ENCODE measurements at places on chromosomes 6 and 20. TPM values are rescaled to one million over a fixed set of nuclear protein-coding genes. Genes with fewer than 3 reads are reported as not detected.
A peak's percentile ranks its signal among the peaks of the same experiment; 100 is the strongest.

Gene RNGTT
- total RNA-seq = 23.5 TPM

Gene PANK2
- total RNA-seq = 74.4 TPM

- H3K27ac ChIP-seq = peak overlapping the region; percentile 92
- H3K4me3 ChIP-seq = peak overlapping the region; percentile 98
- peak; percentile 60 for DNase-seq
- H3K4me1 ChIP-seq = peaks cover 40% of the 10 kb centered on the region
- H3K36me3 ChIP-seq = peaks cover 34% of the 10 kb centered on the region
Measured at GRCh38 chr6:52362443-52363227, 684 bp downstream of the PAQR8 start.

DNA sequence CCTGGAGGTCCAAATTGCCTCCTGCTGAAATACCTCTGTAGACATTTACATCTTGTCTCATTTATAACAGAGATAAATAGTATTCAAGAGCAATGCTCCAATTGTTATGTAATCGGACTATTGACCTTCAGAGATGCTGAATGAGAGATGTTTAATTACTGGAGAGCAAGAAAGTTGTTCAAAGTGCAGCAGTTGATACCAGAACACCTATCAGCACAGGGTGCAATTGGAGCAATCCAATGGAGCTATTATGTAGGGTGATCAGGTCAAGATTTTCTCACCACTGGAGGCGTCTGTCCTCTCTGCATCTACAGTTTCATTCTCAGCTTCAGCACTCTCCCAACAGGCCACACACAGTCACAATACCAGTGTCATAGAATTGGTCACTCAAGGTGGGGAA lies 19.5 kb upstream of the TMX4 start:
- peaks cover 21% of the 10 kb centered on the region for H3K27me3 ChIP-seq
- DNase-seq = no peak
- H3K4me1 ChIP-seq = peaks cover 5% of the 10 kb centered on the region
- H3K27ac ChIP-seq = no peak overlapping the region
- H3K4me3 ChIP-seq = no peak overlapping the region

GRCh38 chr6:19866173-19866984 lies 29.2 kb downstream of the ID4 start:
- no peak overlapping the region for H3K27ac ChIP-seq
- no peaks in the 10 kb centered on the region for H3K4me1 ChIP-seq
- H3K4me3 ChIP-seq = no peak overlapping the region

GRCh38 chr20:4881006-4881730 lies 120.1 kb downstream of the SLC23A2 start:
- H3K4me1 ChIP-seq = peaks cover 32% of the 10 kb centered on the region
- H3K27ac ChIP-seq = peak overlapping the region; percentile 40
- H3K36me3 ChIP-seq = peaks cover 31% of the 10 kb centered on the region

DNA sequence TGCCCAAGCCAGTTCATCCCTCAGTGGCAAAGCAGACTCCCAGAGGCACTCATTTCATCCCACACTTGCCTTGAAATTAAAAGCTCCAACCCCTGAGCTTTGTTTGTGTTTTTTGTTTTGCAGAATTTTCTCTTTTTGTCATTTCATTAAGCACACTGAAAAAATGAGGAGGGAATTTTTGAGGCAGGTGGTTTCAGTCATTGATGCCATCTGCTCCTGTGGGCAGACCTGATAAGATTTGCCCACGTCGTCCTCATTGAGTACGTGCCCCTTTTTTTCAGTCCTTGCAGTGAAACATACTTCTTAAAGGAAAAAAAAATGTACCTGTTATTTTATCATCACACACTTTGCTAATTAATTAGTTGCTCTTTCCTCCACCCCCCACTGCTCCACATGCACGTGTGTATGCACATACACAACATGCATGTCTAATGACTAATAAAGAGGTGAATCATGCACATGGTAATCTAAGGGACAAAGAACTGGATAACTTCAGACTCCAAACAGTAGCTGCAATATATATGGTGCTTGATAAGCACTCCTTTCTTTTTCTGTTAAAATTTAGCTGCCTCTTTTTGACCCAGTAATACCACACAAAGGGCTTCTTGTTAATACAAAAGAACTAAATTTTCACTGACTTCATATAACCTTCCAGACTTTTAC lies 102.1 kb upstream of the TMEM181 start:
- no peaks in the 10 kb centered on the region for H3K27me3 ChIP-seq
- H3K4me3 ChIP-seq = no peak overlapping the region
- H3K36me3 ChIP-seq = no peaks in the 10 kb centered on the region
- no peaks in the 10 kb centered on the region for H3K4me1 ChIP-seq
- DNase-seq = no peak

GRCh38 chr6:161947371-161947770 lies 673.5 kb upstream of the AGPAT4 start:
- H3K4me3 ChIP-seq = no peak overlapping the region
- H3K27me3 ChIP-seq = no peaks in the 10 kb centered on the region
- H3K36me3 ChIP-seq = no peaks in the 10 kb centered on the region
- H3K4me1 ChIP-seq = no peaks in the 10 kb centered on the region
- no peak overlapping the region for H3K27ac ChIP-seq
- no peak for DNase-seq

GRCh38 chr6:36766399-36766945 lies 68.8 kb downstream of the RAB44 start:
- peak overlapping the region; percentile 14 for H3K27ac ChIP-seq
- no peaks in the 10 kb centered on the region for H3K36me3 ChIP-seq
- no peak for DNase-seq

GRCh38 chr6:72111611-72112010 lies 225.3 kb downstream of the RIMS1 start:
- H3K27ac ChIP-seq = no peak overlapping the region
- no peak overlapping the region for H3K4me3 ChIP-seq
- no peaks in the 10 kb centered on the region for H3K4me1 ChIP-seq
- DNase-seq = no peak
- H3K27me3 ChIP-seq = no peaks in the 10 kb centered on the region

DNA sequence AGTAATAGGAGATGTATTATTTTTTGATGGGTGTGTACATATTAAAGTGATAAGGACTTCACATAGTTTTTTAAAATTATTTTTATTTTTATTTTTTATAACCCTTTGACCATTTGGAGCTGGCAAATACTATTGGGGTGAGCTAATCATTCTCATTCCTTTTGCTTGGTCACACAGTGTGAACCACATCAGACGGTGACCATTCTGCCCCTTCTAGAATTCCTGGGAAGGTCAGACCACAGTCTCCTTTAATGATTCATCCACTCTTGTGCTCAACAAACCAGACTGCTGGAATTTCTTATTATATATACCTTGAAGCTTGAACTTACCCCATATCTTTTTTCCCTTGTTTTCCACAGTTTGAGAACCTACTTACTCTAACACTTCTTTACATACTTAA lies 23.9 kb upstream of the PRL start:
- no peaks in the 10 kb centered on the region for H3K27me3 ChIP-seq
- no peak overlapping the region for H3K4me3 ChIP-seq
- no peak for DNase-seq
- H3K27ac ChIP-seq = no peak overlapping the region
- H3K4me1 ChIP-seq = no peaks in the 10 kb centered on the region

DNA sequence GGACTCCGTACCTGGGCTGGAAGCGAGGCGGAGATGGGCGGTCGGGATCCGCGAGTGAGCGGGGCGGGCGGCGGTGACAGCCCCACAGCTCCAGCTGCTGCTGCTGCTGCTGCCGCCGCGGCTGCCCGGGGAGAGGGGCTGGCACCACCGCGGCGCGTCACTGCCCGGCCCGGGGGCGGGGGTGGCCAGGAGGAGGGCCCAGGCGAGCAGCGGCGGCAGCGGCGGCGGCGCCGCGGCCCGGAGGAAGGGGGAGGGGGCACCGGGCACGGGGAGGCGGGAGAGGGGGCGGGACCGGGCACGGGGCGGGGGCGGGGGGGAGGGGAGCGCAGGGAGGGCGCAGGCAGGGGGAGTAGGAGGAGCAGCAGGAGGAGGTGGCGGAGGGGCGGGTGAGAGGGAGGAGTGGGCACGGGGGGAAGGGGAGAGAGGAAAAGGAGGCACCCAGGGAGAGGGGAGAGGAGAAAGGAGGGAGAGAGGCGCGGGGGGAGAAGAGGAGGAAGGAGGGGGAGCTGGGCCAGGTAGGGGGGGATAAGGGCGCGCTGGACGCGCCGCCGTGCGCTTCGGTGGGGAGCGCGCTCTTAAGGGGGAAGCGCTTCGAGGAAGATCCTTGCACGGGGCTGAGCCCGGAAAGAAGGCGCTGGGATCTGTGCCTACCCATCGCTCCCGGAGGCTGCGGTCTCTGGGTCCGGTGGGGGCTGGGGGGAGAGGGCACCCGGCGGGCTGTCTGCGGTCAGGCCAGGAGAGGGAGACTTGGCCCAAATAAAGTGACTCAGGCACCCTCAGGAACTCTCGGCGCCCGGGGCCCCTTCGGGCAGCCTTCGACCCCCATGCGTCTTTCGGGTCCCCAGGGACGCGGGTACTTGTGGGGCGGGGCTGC lies 101.5 kb downstream of the NOL4L start:
- H3K4me1 ChIP-seq = peaks cover 23% of the 10 kb centered on the region
- no peaks in the 10 kb centered on the region for H3K27me3 ChIP-seq
- peaks cover 17% of the 10 kb centered on the region for H3K36me3 ChIP-seq
- H3K4me3 ChIP-seq = peak overlapping the region; percentile 68

Gene IMPG1
- not detected for total RNA-seq

Gene SS18L1
- total RNA-seq = 15.9 TPM

- H3K36me3 ChIP-seq = peaks cover 30% of the 10 kb centered on the region
- no peak for DNase-seq
- no peaks in the 10 kb centered on the region for H3K27me3 ChIP-seq
- H3K27ac ChIP-seq = peak overlapping the region; percentile 80
Measured at GRCh38 chr6:108902382-108902792, 54.2 kb downstream of the ARMC2 start.

DNA sequence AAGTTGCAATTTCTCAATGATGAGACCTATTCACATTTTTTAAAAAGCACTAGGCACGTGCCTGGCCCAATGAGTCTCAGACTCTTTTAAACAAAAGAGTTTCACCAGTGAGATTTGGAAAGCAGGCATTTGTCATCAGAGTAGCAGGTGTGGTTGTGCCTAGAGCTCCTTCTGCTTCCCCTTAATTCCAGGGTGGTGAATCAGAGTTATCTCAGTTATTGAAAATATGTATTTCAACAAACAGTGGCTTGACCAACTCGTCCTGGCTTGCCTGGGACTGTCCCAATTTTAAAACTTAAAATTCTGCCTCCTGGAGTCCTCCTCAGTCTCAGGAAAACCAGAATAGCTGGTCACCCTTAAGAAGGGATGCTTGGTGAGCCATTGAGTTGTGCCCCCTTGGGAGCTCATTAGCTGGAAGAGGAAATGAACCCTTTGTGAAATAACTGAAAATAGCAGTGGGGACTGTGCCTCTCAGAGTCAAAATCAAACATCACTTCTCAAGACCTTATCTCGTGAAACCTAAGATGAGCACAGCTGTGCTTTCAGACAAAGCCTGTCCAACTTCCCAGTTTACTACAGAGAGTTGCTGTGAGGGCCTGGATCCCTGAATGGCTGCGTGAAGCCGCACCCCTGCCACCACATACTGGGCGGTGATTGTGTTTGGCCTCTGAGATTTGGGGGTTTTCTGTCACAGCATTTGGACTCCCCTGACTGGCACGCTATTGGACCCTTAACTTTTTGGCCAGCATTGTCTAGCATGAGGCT lies 116.3 kb downstream of the ANKRD60 start:
- no peaks in the 10 kb centered on the region for H3K4me1 ChIP-seq
- no peak overlapping the region for H3K27ac ChIP-seq
- no peak for DNase-seq

DNA sequence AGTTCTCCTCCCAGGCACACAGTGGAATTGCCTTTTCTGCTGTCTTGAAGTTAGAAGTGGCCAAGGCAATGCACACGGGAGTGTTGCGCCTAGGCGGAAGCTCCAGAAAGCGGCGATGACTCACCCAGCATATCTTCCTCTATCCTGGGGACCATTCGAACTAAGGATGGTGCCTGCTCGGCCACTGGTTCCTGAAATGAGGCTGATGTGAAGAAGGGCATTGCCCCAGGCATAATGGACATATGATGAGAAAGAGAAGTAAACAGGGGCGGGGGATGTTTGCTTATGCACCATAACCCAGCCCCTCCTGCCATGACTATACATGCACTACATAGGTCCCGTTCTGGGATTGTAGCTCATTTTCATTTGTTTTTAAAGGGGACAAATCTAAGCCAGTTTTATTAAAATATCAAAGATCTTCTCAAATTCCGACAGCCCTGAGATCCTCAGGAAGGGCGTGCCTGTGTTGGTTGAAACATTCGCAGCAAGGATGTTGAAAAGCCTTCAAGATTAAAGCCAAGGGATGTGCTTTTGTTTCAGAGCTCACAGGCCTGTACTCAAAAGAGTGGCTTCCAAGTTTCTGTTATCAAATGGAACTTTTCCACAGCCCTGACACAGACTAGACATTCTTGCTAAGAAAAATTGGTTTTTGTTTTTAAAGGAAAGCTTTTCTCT lies 218.5 kb downstream of the LY86 start:
- H3K27me3 ChIP-seq = peaks cover 31% of the 10 kb centered on the region
- H3K4me3 ChIP-seq = no peak overlapping the region
- H3K4me1 ChIP-seq = peaks cover 28% of the 10 kb centered on the region
- no peak for DNase-seq
- H3K36me3 ChIP-seq = no peaks in the 10 kb centered on the region
